ENCODE measurements at places on chromosomes 16 and 17. TPM values are rescaled to one million over a fixed set of nuclear protein-coding genes. Genes with fewer than 3 reads are reported as not detected.

Gene SLC13A5
- not detected for total RNA-seq

GRCh38 chr17:49746791-49747490 lies 17.0 kb downstream of the FAM117A start:
- no peak overlapping the region for H3K4me3 ChIP-seq
- no peaks in the 10 kb centered on the region for H3K36me3 ChIP-seq
- no peak for DNase-seq
- H3K4me1 ChIP-seq = peaks cover 7% of the 10 kb centered on the region
- no peak overlapping the region for H3K27ac ChIP-seq

DNA sequence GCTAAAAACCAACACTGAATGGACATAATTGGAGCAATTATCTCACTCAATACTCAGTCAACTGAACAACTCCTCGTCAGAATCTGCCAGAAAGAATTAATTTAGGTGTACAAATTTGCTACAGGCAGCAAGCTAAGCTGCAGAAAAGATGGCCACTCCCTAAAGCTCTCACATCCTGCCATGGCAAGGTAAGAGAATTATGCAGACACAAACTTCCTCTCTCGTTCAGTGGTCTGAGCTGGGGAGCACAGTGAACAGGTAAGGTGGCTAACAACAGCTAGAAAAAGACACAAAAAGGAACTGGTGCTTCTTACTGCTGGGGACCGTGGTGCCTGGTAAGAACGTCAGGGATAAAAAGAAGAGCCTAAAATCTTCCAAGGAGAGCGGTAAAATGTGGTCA lies 74.9 kb upstream of the BCAR1 start:
- H3K36me3 ChIP-seq = no peaks in the 10 kb centered on the region
- DNase-seq = no peak
- H3K4me1 ChIP-seq = peaks cover 15% of the 10 kb centered on the region

Gene GRAPL
- total RNA-seq = not detected

DNA sequence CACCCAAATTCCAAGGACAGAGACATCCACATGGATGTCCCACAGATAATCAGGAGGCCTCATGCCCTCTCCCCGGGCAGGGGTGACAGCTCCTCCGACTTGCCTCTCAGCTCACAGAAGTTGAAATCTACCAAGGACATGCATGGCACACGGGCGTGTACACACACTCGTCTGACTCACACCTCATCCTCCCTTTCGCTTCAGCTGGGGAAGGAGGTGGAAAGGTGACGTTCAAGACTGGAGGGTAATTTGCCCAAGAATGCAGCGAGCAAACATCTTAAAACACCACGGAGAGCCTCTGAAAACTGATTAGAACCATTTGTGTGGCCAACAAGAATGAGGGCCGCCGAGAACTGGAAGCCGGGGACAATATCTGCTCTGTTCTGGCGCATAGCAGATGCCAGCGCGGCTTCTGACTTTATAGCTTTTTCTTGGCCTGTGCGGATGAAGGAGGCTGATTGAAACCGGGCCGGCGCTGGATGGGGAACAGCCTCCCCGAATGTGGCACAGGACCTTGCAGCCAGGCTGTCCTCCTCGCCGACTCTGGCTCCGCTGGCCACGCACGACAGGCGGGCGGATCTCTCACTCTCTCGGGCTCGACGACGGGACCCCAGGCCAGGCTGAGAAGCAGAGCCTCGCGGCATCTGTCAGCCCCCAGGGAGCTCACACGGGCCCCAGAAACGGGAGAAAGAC lies 100.9 kb downstream of the C16orf95 start:
- H3K27me3 ChIP-seq = no peaks in the 10 kb centered on the region
- peaks cover 16% of the 10 kb centered on the region for H3K4me1 ChIP-seq
- H3K27ac ChIP-seq = no peak overlapping the region
- DNase-seq = no peak
- no peaks in the 10 kb centered on the region for H3K36me3 ChIP-seq
- H3K4me3 ChIP-seq = no peak overlapping the region

GRCh38 chr16:4744555-4745273 lies 10.4 kb downstream of the DNAAF8 start:
- no peak overlapping the region for H3K27ac ChIP-seq
- no peak for DNase-seq
- no peaks in the 10 kb centered on the region for H3K4me1 ChIP-seq
- H3K4me3 ChIP-seq = no peak overlapping the region
- H3K27me3 ChIP-seq = no peaks in the 10 kb centered on the region

GRCh38 chr17:29124925-29125273 lies 55.3 kb downstream of the MYO18A start:
- H3K27me3 ChIP-seq = no peaks in the 10 kb centered on the region
- H3K27ac ChIP-seq = no peak overlapping the region
- no peak overlapping the region for H3K4me3 ChIP-seq
- H3K36me3 ChIP-seq = no peaks in the 10 kb centered on the region
- no peak for DNase-seq

Gene BMERB1
- total RNA-seq = 94.1 TPM

GRCh38 chr17:8163978-8164814 lies 1.4 kb upstream of the VAMP2 start:
- no peaks in the 10 kb centered on the region for H3K27me3 ChIP-seq
- H3K36me3 ChIP-seq = no peaks in the 10 kb centered on the region
- H3K4me3 ChIP-seq = peak overlapping the region; percentile 8
- peak; percentile 87 for DNase-seq

DNA sequence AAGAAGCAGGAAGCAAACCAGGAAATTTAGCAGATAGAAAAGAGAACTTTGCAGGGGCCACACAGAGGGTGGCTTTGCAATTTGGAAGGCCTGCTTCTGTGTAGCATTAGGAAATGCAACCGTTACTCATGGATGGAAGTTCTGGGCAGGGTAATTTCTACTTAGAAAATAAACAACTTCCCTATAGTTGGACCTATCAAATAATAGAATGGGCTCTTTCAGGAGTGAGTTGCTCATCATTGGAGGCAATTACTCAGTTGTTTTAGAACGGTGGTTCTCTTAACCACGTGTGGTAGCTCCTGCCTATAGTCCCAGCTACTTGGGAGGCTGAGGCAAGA lies 25.8 kb upstream of the HS3ST2 start:
- H3K27me3 ChIP-seq = no peaks in the 10 kb centered on the region
- no peak for DNase-seq
- H3K36me3 ChIP-seq = no peaks in the 10 kb centered on the region
- peaks cover 32% of the 10 kb centered on the region for H3K4me1 ChIP-seq
- no peak overlapping the region for H3K4me3 ChIP-seq
- H3K27ac ChIP-seq = peak overlapping the region; percentile 68

Gene TBC1D3K
- total RNA-seq = not detected

Gene TPSB2
- total RNA-seq = not detected

DNA sequence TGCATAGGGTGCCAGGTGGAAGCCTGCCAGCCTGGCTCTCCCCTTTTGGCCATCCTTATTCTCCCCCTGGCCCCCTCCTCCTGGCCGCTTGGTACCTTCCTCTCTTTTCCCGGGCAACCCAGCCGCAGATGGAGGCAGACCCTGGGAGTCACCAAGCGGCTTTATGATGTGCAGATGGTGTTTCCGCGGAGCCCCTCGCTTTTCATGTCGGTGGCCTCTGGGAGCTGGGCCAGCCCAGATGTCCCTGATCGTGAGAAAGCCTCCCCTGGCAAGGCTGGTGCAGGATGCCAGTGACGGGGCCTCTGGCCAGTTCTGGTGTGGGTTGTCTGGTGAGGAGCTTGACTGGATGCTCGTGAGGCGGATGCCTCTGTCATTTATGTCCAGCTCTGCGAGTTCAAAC lies 18.0 kb upstream of the BRD7 start:
- H3K4me3 ChIP-seq = no peak overlapping the region
- no peak for DNase-seq
- H3K27ac ChIP-seq = no peak overlapping the region
- no peaks in the 10 kb centered on the region for H3K4me1 ChIP-seq
- H3K36me3 ChIP-seq = no peaks in the 10 kb centered on the region
- H3K27me3 ChIP-seq = peaks cover 4% of the 10 kb centered on the region

DNA sequence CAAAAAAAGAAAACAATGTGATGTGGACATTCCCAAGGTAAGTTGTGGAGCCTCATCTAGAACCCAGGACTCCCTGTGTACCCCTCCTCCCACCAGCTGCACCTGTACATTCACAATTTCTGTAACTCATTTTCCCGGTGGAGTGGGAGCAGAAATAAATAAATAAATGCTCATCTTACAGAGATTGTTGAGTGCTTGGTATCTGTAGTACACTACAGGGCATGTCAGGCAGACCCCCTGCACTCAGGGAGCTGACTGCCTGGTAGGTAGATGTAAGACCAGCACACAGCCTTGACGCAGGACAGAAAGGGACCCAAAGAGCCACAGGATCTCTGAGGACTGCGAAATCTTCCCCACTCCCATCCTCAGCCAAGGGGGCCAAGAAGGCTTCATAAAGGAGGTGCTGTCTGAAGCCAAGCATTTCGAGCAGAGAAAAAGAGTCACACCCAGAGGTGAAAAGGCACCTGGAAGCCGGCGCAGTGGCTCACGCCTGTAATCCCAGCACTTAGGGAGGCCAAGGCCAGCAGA lies 6.5 kb downstream of the EIF1 start:
- peaks cover 29% of the 10 kb centered on the region for H3K36me3 ChIP-seq
- no peak overlapping the region for H3K4me3 ChIP-seq
- H3K4me1 ChIP-seq = peaks cover 15% of the 10 kb centered on the region
- no peaks in the 10 kb centered on the region for H3K27me3 ChIP-seq

Gene KRTAP2-3
- total RNA-seq = 13.4 TPM
